ENCODE measurements at places on chromosomes 1 and 21.

DNA sequence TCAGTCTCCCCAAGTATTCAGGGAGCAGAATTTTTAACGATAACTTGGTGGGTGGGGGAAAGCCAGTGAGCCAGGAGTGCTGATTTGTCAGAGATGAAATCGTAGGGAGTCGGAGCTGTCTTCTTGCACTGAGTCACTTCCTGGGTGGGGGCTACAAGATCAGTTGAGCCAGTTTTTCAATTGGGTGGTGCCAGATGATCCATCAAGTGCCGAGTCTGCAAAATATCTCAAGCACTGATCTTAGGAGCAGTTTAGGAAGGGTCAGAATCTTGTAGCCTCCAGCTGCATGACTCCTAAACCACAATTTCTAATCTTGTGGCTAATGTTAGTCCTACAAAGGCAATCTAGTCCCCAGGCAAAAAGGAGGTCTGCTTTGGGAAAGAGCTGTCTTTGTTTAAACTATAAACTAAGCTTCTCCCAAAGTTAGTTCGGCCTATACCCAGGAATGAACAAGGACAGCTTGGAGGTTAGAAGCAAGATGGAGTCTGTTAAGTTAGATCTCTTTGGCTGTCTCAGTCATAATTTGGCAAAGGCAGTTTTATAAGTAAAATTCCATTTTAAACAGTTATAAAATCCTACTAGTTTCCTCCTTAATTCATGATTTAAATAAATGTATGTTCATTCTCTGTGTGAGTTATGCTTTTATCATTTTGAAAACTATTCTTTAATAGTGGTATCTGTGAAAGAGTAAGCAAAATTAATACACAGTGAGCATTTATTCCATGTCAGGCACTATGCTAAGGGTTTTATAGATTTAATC, 51.7 kb downstream of the SLC16A1 start:
- DNase-seq = peak; percentile 55

- no peak for DNase-seq
These were observed 70.1 kb downstream of the ROR1 start for GRCh38 chr1:63843884-63844283.

GRCh38 chr1:1567891-1568291, 6.8 kb downstream of the SSU72 start:
- DNase-seq = no peak

GRCh38 chr1:100532645-100533044, 5.3 kb upstream of the GPR88 start:
- no peak for DNase-seq

GRCh38 chr1:226654046-226654667, 84.9 kb downstream of the ITPKB start:
- no peak for DNase-seq

DNA sequence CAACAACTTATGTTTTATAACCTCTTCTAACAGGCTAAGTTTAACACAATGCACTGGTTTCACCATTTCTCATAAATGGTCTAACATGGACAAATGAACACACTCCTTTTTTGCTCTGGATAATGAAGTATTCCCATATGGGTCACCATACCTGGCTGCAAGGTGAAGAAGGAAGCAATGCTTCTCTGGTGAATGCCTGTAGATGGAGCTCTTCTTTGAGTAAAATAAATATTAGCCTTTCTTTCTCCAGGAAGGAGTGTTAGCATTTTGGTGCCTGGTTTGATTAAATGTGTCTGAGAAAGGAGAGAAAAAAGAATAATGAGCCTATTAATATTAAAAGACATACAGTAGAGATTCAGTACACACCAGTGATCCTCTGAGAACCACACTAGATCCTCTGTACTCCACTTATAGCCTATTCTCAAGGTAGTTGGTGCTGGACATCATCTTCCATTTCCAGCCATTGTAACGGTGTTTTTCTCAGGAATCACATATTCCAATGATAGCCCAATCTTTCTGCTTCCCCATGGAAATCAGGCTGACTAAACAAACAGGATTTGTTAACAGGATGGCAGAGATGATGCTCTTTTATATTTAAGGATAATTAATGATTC, 17.6 kb downstream of the MTFR1L start:
- DNase-seq = no peak

DNA sequence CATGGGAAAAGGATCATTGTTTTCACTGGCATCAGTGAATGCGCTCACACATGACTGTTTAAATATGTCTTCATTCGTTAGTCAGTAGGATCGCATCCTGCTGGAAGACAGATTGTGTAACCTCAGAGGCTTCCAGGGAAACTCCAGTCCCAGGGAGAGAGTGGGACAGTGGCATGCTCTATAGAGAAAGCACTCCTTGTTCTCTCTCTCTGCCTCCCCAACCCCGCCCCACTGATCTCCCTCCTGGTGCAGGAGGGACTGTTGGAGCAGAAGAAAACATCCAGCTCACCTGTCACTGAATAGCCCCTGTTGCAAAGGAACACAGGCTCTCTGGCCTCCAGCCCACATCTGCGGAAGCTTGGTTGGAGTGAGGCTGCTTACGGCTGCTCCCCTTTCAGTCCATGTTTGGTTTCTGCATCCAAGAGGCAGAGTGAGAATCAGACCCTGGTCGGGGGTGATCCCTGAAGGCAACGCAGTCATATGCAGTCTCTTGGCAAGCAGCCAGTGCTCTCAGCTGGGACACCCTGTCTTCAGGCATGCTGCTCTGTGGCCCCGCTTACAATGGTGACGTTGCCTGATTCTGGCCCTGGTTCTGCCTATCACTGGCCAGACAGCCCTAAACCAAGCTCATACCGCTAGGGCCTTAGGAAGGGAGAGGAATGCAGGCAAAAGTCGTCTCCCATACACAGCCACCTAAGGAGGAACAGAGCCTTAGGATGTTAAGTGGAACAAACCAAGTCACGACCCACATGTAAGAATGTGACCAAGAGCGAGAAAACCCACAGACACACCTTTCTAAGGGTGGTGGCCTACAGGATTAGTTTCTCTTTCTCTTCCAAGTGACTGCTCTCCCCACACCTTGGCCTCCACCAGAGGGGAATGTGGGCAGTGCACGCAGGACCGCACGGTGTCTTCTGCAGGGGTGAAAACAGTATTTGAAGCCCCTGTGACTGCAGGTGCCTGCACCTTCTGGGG, 39.7 kb downstream of the BACE2 start:
- DNase-seq = no peak

GRCh38 chr1:227059076-227059475, 119.0 kb downstream of the COQ8A start:
- DNase-seq = no peak

DNA sequence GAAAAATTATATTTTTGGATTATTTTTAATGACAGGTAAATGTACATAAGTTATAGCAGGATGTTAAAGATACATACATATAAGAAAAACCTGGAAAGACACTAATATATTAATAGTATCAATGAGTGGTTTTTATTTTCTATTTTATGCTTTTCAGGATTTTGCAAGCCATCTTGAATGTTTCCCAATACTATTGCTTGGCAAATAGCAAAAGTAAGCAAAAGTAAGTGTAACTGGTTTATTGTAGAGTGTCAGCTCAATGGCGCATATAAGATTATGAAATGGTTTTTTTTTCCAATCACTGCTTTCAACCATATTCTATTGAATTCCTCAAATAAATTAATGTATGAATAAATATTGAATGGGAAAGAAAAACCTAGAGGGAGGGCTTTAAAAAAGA, 36.4 kb downstream of the ZNF684 start:
- no peak for DNase-seq

Measured in HS-5 (cell line).